ENCODE measurements at places on chromosomes 4 and X.

- no peak for DNase-seq
Measured at GRCh38 chrX:12814420-12814819, 23.2 kb downstream of the PRPS2 start.

DNA sequence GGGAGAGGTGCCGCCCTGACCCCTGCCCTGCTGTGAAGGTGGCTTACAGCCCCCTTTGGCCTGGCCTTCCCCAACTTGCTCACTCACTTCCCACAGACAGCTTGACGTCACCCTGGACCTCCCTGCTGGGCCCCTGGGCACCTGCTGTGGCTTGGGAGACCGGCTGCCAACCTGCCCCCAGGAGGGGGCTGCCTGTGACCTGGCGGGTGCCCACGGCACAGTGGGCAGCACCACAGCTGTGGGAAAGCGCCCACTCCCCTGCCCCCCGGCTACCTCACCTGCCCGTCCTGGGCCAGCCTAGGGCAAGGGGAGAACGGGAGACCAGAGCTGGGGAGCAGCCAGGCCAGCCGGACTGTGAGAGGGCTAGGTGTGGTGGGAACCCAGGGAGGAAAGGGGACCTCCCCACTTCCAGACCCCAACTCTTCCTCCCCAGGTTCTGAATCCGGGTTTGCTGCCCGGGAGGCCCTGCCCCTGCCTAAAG, 2.4 kb upstream of the ZFP92 start:
- no peak for DNase-seq

DNA sequence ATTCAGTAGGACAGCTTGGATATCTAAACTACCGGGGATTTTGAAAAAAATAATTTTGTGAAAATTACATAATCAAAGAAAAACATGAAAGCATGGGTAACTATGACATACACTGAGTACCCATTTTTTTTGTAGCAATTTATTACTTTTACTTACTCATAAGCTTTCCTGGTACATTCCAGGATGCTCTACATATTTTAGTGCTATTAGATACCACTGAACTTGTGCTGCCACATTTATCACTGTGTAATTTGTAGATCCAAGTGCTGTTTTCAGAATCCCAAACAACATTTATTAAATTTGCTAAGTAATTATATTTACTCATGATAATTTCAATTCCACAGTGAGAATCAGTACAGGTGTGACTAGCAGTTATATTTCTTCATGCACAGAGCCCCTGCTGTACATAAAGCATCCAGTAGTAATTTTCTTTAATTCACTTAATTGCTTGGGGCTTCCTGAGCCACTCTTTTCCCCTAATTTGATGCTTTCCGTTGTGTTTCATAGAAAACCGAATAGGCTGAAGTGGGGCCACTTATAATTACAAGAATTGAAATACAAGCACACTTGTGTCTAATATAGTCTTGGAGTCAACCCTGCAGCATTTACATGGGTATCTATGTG, 2254.4 kb downstream of the ARAP2 start:
- DNase-seq, result no peak

GRCh38 chr4:6263526-6264224, 6.0 kb upstream of the WFS1 start:
- DNase-seq, result no peak

Measured in left ventricle myocardium superior (tissue), 1 donor.